ENCODE measurements at places on chromosomes 7 and 10. TPM values are rescaled to one million over a fixed set of nuclear protein-coding genes. Genes with fewer than 3 reads are reported as not detected.

CHST12 gene
- polyA plus RNA-seq = 3.9 TPM

ASB4 gene
- 0.15 TPM for polyA plus RNA-seq

TAS2R41 gene
- not detected for polyA plus RNA-seq

RBP3 gene
- polyA plus RNA-seq = not detected

DIP2C gene
- 10.1 TPM for polyA plus RNA-seq

HMX3 gene
- polyA plus RNA-seq = not detected

OTUD1 gene
- 16.3 TPM for polyA plus RNA-seq

CALML5 gene
- polyA plus RNA-seq = not detected

LRCH4 gene
- 50.3 TPM for polyA plus RNA-seq

HOXA9 gene
- polyA plus RNA-seq = 0.22 TPM

ZNF467 gene
- 4.6 TPM for polyA plus RNA-seq

WEE2 gene
- polyA plus RNA-seq = 0.11 TPM
